Activated gamma-delta T cell treated with anti-CD3 and anti-CD28 coated beads, Interleukin-2, amount 50 U/mL, for 16 hours (primary cell): ENCODE measurements at places on chromosomes 1 and 21.

DNA sequence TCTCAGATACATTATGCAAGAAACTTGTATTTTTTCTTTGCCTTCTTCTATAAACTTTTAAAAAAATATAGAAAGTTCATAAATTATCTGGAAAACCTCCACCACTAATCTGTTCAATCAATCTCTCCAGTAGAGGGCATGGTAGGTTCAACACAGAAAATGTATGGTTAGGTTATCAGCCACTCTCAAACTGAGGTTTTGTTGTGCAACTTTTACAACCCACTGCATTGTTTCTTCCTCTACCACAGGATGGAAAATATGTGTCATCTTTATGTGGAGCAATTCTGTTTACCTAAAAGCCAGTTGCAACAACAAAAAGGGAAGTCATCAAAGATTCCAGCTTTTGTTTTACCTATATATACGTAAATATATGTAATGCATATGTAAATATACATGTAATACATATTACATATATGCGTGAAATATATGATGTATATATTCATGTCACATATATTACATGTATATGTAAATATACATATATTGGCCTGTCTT, 3.0 kb upstream of the RGS2 start:
- no peak for DNase-seq

- DNase-seq, result no peak
Observed at GRCh38 chr1:3706651-3707297, 45.5 kb upstream of the CCDC27 start.

GRCh38 chr1:154567386-154568156, at the start of gene CHRNB2:
TSS of gene CHRNB2 (plus strand) at chr1:154567778. CDS start at chr1:154568045, 267 bp downstream.
- DNase-seq, result peak; percentile 55

- DNase-seq, result no peak
Observed at GRCh38 chr1:3736131-3736561, 16.1 kb upstream of the CCDC27 start.

DNA sequence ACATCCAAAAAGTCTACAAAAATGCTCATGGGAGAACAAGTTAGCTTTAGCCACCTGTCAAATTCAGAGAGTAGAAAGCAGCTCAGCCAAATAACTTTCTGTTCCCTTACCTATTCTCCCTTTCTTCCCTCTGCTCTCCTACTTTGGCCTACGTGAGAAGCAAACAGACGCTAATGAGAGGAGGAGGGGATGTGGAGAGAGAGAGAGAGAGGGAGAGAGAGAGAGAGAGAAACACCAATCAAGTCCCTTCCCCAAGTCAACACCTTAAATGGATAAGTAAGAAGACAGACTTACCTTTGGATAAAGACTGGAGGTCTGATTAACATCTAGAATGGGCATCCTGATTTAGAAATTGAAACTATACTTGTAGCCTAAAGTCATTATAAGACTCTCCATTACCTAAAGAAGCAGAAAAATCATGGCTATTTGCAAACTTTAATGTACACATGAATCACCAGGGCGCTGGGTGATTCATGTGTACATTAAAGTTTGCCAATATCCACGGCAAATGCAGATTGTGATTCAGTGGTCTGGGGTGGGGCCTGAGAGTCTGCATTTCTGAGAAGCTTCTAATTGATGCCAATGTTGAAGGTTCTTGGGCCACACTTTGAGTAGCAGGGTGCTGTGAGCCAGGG, 13.1 kb upstream of the DUSP12 start:
- DNase-seq, result no peak

DNA sequence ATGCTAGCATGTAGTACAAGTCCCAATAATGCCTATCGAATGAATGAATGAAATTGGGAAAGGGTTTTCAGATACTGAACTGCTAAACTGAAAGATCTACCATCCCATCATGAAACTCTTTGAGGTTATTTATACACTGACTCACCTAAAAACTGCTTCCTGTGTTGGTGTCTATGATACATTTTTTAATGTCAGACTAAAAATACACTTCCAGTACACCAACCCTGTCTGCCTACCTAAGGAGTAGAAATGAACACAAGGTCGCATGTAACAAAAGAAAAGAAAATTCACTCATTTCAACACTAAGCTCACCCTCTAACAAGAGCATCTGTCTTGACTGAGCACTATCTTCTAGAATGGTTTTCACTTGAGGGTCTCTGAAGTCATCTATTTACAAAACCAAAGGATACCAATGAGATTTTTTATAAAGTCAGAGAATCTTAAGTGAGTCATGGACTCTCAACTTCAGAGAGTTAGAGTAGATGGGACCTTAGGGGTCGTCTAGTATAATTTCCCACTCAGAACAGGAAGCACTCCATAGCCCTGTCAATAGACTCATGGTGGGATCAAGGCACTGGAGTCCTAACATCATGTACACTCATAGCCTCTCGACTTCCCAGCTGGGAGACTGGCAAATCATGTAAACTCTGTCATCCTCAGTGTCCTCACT, 53.4 kb downstream of the WLS start:
- DNase-seq, result no peak

DNA sequence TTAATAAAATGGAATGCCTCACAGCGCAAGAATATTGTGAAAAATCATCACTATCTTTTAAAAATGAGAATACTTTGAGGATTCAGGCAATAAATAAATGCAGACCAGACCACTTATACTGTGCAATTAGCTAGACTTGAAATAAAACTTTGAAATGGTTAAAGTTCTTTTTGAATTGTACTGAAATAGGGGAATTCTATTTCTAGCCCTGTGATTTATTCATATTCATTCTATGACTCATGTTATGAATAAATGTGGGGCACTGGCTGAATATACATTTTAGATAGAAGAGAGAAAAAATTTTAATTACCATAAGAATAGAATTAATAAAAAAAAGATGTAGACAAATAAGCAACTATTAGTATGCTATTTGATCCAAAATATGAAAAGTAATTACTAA, 16.4 kb upstream of the USP25 start:
- no peak for DNase-seq

DNA sequence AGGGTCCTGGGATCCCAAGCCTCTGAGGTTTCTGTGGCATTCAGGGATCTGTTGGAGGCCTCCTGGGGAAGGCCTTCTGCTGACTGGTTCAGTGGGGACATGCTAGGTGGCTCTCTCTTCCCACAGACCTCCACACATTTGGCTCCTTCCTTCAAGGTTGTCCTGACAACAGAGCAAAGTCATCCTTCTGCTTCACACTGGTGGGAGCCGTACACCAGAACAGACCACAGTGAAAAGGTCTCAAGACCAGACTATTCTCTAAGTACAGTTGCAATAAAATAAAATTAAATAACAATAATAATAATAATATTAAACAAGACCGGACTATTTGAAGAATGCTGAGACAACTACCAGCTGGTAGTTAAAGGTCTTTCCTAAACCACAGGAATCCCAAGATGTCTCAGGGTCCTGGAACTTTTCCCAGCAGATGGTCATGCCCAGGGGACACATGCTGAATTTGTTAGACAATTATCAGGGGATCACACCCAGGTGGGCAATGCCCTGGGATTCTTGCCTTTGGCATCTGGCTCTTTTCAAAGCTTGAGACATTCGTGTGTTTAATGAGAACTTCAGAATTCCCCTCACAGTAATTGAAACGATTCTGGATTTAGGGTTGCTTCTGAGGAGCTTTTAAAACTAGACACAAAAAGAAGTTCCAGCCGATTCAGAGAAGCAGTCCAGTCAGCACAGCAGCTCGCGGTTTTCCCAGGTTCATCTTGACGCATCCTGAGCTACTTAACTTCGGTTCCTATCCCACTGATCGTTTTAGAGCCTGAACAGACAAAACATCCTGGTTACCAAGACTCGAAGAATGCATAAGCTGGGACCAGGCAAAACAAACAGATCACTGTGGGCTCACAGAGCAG, 22.9 kb downstream of the HTR1D start:
- DNase-seq, result no peak
